Osteocyte (in vitro differentiated cells): ENCODE measurements at places on chromosomes 7 and 10. TPM values are rescaled to one million over a fixed set of nuclear protein-coding genes. Genes with fewer than 3 reads are reported as not detected.

Gene ABCB4
- total RNA-seq = not detected in 2 replicates

Gene GPER1
- 2.5 and 3.0 TPM in 2 replicates for total RNA-seq

DNA sequence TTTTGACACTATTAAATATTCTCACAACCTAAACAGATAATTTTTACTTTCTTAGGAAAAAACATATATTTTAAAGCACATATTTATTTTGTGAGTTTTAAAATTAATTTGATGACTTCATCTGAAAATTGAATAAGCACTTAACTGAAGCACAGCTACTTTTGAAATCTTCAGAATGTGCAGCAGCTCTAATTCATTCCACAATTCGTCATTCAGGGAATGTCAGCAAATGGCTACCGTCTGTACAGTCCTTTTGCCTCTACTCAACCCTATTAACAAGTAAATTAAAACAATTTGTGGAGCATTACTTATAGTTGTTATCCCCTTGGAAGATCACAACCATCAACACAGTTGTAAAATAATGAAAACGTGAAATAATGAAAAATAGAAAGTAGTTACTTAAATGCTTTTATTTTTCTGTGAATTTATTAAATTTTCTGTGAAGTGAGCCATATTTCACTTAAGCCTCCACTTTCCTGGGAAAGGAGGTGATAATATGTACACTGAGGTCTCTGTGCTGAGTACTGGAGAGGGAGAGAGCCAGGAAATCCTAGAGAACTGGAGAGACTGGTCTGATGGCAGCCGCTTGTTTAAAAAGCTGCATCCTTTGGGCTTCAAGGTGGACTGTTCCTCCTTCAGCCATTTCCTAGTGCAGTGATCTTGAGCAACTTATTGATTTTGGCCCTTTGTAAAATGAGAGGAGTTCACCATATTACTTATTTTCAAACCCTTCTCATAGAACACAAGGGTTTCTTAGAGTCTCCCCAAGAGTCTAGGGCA, 70.6 kb downstream of the REEP3 start:
- no peak overlapping the region for H3K4me3 ChIP-seq
- DNase-seq = no peak
- no peaks in the 10 kb centered on the region for H3K27me3 ChIP-seq
- H3K27ac ChIP-seq = no peak overlapping the region
- H3K36me3 ChIP-seq = peaks cover 30% of the 10 kb centered on the region
- no peaks in the 10 kb centered on the region for H3K4me1 ChIP-seq

GRCh38 chr10:21927631-21928353, 75.7 kb downstream of the DNAJC1 start:
- H3K27me3 ChIP-seq = no peaks in the 10 kb centered on the region
- DNase-seq = no peak
- H3K36me3 ChIP-seq = peaks cover 2% of the 10 kb centered on the region
- peaks cover 38% of the 10 kb centered on the region for H3K4me1 ChIP-seq

DNA sequence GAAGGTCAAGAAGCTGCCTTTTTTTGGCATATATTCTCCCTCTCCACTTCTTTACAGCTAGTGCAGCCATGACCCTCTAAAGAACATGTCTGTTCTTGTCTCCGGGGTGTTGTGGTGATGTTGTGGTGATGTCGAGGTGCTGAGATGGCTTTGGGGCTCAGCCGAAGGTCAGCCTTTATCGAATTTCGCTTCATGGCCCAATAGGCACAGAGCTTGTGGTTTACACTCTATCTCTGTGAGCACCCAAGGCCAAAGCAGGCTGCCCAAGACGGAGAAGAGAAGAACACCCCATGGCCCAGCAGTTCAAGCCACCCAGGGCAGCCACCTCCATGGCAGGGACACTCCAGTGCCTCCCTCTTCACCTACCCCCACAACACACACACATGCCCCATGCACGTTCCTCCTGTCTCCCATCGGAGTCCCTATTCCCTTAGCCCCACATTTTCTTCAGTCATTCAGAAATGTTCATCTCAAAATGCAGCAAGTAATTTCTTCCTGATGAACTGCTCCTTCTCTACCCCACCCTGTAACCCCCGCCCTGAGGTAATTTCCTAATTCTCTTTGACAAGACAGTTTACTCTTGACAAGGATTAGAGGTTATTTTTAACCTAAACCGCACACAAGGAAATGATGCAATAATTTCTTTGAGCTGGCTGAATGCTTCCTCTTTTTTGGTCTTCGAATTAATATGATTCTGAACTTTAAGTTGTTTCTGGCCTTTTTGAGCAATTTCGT, 18.6 kb upstream of the ADRB1 start:
- DNase-seq = no peak
- peaks cover 47% of the 10 kb centered on the region for H3K4me1 ChIP-seq
- H3K27me3 ChIP-seq = no peaks in the 10 kb centered on the region
- no peaks in the 10 kb centered on the region for H3K36me3 ChIP-seq

DNA sequence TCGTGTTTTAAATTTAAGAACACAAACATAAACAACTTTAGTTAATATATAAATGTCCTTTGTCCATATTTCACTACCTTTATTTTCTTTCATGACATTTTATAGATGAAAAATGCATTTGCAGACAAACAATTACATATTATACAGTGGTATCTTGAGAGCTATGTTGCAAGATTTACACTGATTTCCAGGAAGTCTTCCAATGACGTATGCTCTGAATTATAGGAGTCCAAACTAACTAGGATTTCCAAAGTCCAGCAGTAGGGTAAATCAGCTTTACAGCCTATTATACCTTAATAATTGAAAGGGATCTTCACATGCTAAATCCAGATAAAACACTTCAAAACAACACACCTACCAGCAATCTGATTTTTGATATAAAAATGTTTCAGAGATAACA, 69.4 kb downstream of the HYCC1 start:
- H3K4me1 ChIP-seq = peaks cover 25% of the 10 kb centered on the region
- H3K36me3 ChIP-seq = peaks cover 14% of the 10 kb centered on the region
- H3K27ac ChIP-seq = no peak overlapping the region
- no peak overlapping the region for H3K4me3 ChIP-seq
- no peak for DNase-seq

DNA sequence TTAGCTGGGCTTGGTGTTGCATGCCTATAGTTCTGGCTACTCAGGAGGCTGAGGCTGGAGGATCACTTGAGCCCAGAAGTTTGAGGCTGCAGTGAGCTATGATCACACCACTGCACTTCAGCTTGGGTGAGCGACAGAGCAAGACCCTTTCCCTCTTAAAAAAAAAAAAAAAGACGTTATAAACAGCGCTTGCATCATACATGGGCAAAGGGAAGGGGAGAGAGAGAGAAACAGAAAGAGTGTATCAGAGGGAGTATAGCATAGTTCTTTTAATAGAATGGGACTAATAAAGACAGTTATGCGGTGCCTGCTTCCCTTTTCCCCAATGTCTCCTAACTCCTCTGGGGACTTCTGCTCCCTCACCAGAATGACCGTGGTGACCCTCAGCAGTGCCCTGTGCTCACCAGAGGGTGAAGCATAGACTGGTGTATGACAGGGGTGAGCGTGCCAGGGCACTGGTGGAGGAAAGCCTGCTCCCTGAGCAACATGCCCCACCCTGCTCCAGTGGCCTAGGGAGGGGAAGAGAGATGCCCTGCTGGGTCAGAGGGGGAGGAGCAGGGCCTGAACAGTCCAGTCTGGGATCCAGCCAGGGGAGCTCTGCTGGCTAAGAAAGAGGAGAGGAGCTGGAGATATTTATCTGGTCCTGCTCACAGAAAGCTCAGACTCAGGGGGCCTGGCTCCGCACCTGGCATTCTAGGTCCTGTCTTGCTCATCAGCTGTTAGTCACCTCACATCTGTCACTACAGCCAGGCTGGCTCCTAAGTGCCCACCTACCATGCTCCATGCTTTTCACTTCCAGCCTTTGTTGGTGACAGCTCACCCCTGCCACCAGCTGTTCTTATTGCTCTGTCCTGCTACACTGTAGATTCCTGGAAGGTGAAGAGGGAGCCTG, 2.2 kb downstream of the PDZD7 start:
- H3K27me3 ChIP-seq = no peaks in the 10 kb centered on the region
- H3K4me3 ChIP-seq = no peak overlapping the region
- DNase-seq = no peak
- H3K36me3 ChIP-seq = no peaks in the 10 kb centered on the region
- H3K4me1 ChIP-seq = peaks cover 22% of the 10 kb centered on the region

DNA sequence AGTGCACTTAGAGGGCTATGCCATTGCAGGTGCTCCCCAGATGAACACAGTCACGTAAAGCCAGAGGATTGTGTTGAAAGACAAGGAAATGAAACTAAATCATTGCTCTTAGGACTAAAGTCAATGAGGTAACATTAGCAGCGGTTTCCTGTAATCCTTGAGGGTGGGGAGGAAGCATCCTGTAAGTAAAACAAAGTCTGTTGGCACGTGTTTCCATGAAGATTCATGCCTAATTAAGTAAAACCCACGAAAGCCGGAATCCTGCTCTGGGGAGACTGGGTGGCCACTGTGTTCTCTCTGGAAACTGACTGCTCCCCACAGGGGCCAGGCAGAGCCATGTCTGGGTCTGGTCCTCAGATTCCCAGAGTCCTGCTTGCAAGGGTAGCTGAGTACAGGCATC, 18.3 kb downstream of the STEAP1B start:
- no peak for DNase-seq
- no peaks in the 10 kb centered on the region for H3K36me3 ChIP-seq
- no peak overlapping the region for H3K27ac ChIP-seq
- no peak overlapping the region for H3K4me3 ChIP-seq
- peaks cover 6% of the 10 kb centered on the region for H3K4me1 ChIP-seq

DNA sequence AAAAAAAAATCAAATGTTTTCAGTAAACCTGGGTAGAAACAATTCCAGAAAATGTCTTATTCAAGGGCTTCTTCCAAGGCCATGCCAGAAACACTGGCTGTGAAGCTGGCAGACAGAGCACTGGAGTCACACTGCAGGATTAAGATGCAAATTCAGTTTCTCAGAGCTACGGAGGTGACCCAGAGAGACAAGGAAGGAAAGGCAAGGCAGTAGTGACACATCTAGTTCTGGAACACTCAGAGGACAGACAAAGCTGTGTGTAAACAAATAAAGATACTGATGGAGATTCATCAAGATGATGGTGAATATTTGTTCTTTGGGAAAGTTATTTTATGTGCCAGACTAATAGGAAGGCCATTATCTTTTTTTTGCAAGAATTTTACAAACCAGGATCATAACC, 608.3 kb upstream of the C7orf33 start:
- no peaks in the 10 kb centered on the region for H3K27me3 ChIP-seq
- no peak overlapping the region for H3K27ac ChIP-seq
- H3K4me3 ChIP-seq = no peak overlapping the region
- DNase-seq = no peak
- H3K4me1 ChIP-seq = no peaks in the 10 kb centered on the region

- H3K27me3 ChIP-seq = peaks cover 18% of the 10 kb centered on the region
- no peak for DNase-seq
- no peaks in the 10 kb centered on the region for H3K4me1 ChIP-seq
- no peak overlapping the region for H3K4me3 ChIP-seq
Observed at GRCh38 chr7:157035979-157036378, 25.5 kb upstream of the MNX1 start.

DNA sequence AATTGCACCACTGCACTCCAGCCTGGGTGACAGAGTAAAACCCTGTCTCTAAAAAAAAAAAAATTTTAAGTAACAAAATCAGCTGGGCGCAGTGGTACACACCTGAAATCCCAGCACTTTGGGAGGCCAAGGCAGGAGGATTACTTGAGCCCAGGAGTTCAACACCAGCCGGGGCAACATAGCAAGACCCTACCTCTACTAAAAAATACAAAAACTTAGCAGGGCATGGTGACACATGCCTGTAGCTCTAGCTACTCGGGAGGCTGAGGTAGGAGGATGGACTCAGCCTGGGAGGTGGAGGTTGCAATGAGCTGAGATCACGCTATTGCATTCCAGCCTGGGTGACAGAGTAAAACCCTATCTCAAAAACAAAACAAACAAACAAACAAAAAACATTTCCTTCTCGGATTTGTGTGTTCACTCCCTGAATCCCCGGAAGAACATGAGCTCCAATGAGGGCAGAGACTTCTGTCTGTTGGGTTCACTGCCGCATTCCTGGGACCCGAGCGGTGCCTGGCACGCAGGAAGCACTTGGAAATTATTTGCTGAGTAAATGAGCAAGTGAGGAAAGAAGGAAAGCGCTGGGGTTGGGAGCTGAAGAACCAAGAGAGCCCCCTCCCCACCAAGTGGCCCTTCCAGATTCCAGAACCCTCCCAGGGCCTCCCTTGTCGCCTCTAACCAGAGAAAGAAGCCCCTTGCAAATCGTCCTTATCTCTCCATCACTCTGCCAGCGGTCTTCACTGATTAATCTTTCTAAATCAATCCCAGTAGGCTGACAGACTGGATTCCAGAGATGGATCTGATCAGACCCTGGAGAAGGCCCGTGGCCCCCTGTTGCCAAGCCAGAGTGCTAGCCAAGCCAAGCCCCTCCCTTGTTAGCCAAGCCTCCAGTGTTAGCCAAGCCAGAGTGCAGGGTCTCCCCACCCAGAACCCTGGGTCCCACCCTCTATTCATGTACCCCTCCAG, 6.2 kb downstream of the TNRC18 start:
- peaks cover 47% of the 10 kb centered on the region for H3K4me1 ChIP-seq
- H3K4me3 ChIP-seq = peak overlapping the region; percentile 80
- DNase-seq = no peak
- peaks cover 18% of the 10 kb centered on the region for H3K36me3 ChIP-seq
- peak overlapping the region; percentile 83 for H3K27ac ChIP-seq
- no peaks in the 10 kb centered on the region for H3K27me3 ChIP-seq

GRCh38 chr10:31958856-31959255, 30.2 kb upstream of the ARHGAP12 start:
- no peak overlapping the region for H3K27ac ChIP-seq
- H3K36me3 ChIP-seq = peaks cover 4% of the 10 kb centered on the region
- DNase-seq = no peak
- H3K27me3 ChIP-seq = no peaks in the 10 kb centered on the region
- no peak overlapping the region for H3K4me3 ChIP-seq
- H3K4me1 ChIP-seq = peaks cover 11% of the 10 kb centered on the region

DNA sequence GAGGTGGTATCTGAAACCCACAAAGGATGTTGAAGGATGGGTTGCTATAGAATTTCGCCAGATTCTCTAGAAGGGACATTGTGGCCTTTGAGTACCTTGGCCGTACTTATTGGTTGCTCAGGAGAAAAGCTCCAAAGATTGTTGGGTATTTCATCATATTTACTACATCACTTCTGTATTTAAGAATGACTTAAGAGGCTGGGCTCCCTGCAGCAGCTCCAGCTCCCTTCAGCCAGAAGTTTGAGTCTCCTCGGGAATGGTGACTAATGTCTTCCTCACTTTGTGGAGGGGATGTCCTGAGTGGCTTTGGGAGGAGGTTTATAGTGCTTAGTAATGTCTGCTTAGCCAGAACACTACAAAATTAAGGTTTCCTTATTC, 18.1 kb downstream of the MINDY4 start:
- no peak overlapping the region for H3K27ac ChIP-seq
- no peaks in the 10 kb centered on the region for H3K4me1 ChIP-seq
- no peak for DNase-seq
- H3K4me3 ChIP-seq = no peak overlapping the region

GRCh38 chr10:29050081-29050480, 238.8 kb upstream of the LYZL1 start:
- H3K27ac ChIP-seq = no peak overlapping the region
- peaks cover 15% of the 10 kb centered on the region for H3K4me1 ChIP-seq
- DNase-seq = no peak
- no peak overlapping the region for H3K4me3 ChIP-seq
- no peaks in the 10 kb centered on the region for H3K27me3 ChIP-seq
